ENCODE measurements at places on chromosomes 7 and 10.

DNA sequence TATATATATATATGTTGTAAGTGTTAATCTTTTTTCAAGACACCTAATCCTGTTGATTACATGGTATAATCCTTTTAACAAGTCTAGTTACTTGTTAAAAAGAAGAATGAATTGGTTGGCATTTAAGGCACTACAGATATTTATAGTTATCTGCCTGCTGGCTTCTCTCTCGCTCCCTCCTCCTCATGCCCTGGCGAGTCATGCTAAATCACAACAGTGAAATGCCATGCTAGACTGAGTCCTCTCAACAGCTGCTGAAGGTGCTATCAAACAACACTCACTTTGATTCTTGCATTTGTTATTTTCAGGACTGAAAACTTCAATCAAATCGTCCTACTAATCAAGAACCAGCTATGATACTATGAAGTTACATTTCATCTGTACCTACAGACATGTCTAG lies 15.4 kb downstream of the NRAP start:
- DNase-seq, result no peak

DNA sequence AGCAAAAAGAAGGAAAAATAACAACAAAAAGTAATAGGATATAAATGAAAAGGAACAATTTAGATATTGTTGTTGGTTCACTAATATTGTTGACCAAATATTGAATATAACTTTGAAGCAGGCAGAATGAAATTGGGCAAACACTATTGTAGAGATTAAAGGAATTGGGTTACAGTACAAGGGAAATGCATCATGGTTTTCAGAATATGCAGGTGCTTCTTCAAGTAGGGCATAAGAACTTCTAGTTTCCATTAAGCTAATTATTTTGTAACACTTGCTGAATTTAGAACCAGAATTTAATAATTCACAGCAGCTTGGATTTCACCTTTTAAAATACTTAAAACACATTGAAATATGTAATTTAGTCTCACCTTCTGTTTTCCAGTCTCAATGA lies 36.5 kb downstream of the RPA3 start:
- no peak for DNase-seq

DNA sequence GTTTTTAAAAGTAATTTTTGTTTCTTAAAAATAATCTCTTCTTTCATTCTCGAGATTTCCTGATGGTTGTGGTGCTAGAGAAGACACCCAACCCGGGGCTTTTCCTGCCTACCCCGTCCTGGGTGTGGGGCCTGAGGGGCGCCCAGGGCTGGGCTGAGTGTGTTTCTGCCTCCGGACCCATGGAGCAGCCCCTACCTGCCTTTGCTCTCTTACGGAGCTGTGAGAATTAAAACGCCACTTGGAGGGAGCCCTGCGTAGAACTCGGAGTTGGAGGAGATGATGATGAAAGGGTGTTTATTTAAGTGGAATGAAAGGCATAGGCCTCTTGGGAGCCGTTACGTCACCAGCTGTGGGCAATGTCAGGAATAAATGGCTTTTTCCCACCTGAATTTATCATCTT lies 261.8 kb upstream of the SHH start:
- DNase-seq, result no peak

DNA sequence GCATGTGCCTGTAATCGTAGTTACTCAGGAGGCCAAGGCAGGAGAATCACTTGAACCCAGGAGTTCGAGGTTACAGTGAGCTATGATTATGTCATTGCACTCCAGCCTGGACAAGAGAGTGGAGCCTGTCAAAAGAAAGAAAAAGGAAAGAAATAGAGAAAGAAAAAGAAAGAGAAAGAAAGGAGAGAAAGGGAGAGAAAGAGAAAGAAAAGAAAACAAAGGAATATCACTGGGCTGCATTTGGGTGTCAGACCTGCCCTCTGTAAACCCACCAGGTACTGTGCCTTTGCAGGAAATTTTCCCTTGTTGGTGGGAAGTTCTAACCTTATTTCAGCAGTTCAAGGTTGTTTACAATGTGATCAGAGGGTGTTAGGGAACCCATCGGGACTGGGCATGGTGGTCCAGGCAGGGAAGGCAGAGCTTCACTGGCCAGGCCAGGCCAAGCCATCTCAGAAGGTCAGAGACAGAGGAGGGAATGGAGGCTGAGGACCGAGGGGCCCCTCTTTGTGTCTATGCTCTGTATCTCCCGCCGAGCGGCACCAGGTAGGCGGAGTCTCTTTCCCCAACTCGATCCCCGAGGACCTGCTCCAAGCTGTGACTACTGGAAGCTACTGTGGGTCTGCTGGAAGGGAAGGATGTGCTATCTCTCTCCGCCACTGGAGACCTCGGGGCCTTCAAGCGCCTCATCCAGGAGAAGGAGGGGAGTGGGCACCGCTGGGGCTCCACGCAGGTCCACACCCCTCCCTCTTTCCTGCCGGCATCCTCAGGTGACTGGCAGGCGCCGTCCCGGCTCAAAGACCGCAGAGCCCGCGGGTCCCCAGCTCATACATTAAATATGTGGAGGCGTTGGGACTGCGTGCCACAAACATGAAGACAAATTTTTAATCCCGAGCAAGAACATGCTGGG lies 15.2 kb upstream of the KAZALD1 start:
- no peak for DNase-seq

- no peak for DNase-seq
These were observed 234.2 kb downstream of the CDK14 start for GRCh38 chr7:90830308-90830707.

DNA sequence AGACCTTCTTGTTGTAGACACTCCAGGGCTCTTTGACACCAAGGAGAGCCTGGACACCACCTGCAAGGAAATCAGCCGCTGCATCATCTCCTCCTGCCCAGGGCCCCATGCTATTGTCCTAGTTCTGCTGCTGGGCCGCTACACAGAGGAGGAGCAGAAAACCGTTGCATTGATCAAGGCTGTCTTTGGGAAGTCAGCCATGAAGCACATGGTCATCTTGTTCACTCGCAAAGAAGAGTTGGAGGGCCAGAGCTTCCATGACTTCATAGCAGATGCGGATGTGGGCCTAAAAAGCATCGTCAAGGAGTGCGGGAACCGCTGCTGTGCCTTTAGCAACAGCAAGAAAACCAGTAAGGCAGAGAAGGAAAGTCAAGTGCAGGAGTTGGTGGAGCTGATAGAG lies 5.5 kb downstream of the GIMAP7 start:
- peak; percentile 43 for DNase-seq

All from activated naive CD8-positive, alpha-beta T cell treated with anti-CD3 and anti-CD28 coated beads for 36 hours (primary cell).